ENCODE measurements at places on chromosomes 5 and 9.
A peak's percentile ranks its signal among the peaks of the same experiment; 100 is the strongest.

- no peak overlapping the region for H3K27ac ChIP-seq
- no peaks in the 10 kb centered on the region for H3K27me3 ChIP-seq
- no peak for DNase-seq
- H3K4me3 ChIP-seq = no peak overlapping the region
These were observed 27.1 kb downstream of the CYSTM1 start for GRCh38 chr5:140202078-140202477.

DNA sequence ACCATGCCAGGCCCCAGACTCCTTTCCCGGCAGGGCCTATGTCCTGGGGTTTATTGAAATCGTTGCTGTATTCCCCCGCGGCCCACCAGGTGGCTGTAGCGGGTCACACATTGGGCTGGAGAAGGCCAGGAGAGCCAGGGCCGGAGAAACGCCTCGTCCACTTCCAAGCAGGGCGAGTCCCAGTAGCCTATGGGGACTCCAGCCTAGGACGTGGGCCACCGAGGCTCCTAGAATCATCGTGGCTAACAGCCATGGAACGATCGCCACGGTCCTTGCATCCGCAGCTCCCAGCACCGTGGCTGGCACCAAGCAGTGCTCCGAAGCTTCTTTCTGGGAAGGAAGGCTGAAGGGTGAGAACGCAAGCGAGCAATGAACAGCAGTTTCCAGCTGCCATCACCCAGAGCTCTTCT is 87.7 kb downstream of the ENTREP1 start:
- no peaks in the 10 kb centered on the region for H3K27me3 ChIP-seq
- H3K4me1 ChIP-seq = no peaks in the 10 kb centered on the region
- no peak overlapping the region for H3K27ac ChIP-seq

DNA sequence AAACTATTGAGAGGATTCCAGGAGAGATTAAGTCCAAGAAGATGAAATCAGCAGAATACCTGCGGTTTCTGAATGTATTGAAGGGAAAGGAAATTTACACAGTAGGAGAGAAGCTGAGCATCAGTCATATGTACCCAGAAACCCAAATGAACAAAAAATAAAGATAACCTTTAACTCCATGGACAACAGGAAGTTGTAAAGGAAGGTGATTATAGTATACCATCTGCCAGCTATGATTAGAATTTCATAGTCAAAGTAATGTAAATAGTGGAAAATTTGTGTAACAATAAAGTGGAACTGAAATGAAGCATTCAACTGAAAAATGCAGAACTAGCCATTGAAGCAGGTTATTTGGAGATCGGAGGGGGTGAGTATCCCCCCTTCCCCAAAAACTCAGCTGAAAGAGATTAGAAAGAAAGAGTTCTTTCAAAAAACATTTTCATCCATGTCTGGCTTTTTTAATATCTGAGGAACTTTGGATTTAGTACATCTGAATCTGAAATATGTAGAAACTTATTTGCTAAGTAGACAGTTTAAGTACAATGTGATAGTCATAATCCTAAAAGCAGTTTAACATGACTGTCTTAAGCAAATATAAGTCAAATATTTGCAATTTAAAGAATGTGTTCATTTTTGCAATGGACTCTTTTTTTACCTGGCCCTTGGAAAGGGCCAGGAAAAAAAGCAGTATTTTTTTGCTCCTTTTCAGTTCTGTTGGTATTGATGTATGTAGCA is 58.4 kb downstream of the APC start:
- H3K27ac ChIP-seq = no peak overlapping the region
- H3K27me3 ChIP-seq = no peaks in the 10 kb centered on the region
- H3K4me1 ChIP-seq = no peaks in the 10 kb centered on the region

DNA sequence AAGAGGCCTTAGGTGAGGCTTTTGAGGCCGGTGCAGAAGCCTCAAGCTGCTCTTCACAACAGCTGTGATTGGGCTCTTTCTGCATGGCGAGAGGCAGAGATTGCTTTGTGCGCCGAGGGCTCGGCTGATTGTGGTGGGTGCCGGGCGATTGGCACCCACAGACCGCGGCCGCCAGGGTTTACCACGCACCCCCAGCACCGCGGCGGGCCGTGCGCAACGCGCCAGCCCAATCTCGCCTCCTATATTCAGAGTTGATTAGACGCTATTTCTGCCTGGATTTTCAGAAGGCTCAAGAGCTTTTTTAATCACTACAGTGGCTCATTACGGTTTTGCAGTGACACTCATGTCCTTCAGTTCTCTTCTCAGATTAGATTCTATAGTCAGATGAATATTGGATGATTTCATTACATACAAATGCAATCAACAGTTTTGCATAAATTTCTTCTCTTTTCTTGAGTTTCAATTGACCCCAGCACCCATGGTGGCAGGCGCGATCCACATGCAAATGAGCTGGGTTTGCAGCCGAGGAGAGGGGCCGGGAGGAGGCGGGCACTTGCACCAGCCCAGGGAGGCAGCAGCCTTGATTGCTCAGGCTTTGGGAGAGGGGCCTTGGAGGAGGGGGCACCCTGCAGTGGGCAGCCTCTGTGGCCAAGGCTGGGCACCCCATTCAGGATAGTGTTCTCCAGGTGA is 33.8 kb upstream of the PTGS1 start:
- peak overlapping the region; percentile 34 for H3K4me3 ChIP-seq
- H3K36me3 ChIP-seq = no peaks in the 10 kb centered on the region
- no peak for DNase-seq
- no peaks in the 10 kb centered on the region for H3K4me1 ChIP-seq
- no peak overlapping the region for H3K27ac ChIP-seq

- H3K27me3 ChIP-seq = no peaks in the 10 kb centered on the region
- H3K27ac ChIP-seq = no peak overlapping the region
- no peaks in the 10 kb centered on the region for H3K4me1 ChIP-seq
These were observed 130.1 kb downstream of the GAPVD1 start for GRCh38 chr9:125391704-125392103.

GRCh38 chr9:522190-522589 is 307.5 kb downstream of the DOCK8 start:
- no peaks in the 10 kb centered on the region for H3K4me1 ChIP-seq
- H3K27ac ChIP-seq = no peak overlapping the region
- no peak for DNase-seq
- H3K27me3 ChIP-seq = no peaks in the 10 kb centered on the region
- H3K4me3 ChIP-seq = no peak overlapping the region

DNA sequence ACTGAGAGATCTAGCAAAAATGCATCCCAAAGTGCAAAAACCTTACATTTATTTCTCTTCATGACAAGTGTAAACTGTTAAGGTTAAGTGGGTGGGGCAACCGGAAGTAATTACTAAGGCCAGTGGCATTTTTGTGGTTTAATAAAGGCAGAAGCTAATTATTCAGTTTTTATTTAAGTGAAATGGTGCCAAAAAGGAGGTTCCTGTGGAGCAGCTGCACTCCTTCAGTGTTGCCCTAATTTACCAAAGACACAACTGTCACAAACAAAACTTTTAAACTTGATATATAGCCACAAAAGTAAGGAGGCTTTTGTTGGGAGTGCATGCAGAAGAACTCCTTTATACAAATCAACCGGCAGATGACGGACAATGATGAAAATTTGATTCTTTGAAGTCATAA is 81.6 kb downstream of the NDUFS4 start:
- H3K4me3 ChIP-seq = no peak overlapping the region
- H3K4me1 ChIP-seq = no peaks in the 10 kb centered on the region
- DNase-seq = no peak
- H3K36me3 ChIP-seq = no peaks in the 10 kb centered on the region

DNA sequence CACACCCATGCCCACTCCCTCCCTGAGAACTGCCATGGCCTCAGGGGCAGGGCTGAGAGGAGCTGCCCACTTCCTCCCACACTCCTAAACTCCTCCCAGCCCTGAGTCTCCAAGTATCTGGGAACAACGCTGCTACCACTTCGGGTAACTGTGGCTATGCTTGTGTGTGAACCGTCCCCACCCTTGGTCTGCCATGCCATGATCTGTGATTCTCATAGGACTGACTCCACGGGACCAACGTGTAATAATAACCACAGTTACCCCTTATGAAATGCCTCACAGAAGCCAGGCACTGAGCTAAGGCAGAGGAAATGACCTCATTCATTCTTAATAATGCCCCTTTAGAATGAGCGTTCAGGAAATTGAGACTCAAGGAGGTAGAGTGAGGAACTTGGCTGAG is 103.9 kb upstream of the SMIM23 start:
- H3K4me1 ChIP-seq = no peaks in the 10 kb centered on the region

DNA sequence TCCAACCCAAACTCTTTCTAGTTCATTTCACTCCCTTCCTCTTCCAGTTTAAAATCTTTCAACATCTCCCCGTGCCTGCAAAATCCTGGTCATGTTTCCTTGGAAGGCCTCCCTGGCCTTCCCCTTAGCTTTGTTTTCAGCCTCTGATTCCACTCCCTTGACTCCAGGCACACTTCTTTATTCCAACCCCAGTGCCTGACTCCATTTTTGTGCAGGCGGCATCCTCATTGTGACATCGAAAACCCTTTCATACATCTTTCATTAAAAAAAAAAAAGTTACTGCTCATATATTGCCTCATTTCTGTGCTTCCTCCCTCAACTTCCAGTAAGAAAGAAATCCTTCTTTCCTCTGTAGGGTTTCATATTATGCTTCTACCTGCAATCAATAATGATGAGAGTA is 7.1 kb upstream of the TNFSF8 start:
- H3K4me1 ChIP-seq = no peaks in the 10 kb centered on the region
- no peak overlapping the region for H3K27ac ChIP-seq
- no peaks in the 10 kb centered on the region for H3K36me3 ChIP-seq
- no peak overlapping the region for H3K4me3 ChIP-seq
- H3K27me3 ChIP-seq = no peaks in the 10 kb centered on the region

DNA sequence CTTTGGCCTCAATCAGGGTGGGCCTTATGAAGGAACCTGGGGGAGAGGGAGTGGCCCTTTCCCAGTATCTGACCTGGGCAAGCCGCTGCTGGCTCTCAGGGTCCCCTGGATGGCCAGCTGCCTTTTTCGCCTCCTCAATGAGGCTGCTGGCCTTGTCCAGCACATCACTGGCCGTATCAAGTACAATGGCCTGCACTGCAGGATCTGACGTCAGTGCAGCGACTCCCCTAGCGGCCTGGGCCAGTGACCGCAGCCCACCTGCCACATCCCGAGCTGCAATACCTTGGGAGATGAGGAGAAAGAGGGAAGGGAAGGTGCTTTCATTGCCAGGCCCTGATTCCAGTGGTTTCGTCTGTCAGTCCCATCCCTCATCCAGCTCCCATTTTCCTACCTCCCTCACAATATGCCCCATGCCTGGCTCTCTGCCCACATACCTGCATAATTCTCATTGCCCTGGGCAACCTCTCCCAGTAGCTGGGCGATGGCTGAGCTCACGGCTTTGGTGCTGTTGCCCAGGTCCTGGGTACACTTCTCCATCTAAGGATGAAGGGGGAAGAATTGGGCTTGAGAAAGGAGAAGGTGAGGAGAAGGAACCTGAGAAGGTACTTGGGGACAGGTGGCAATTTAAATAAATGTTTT is 19.1 kb downstream of the TLN1 start:
- peaks cover 4% of the 10 kb centered on the region for H3K36me3 ChIP-seq
- no peak for DNase-seq
- no peaks in the 10 kb centered on the region for H3K27me3 ChIP-seq
- no peak overlapping the region for H3K27ac ChIP-seq
- no peak overlapping the region for H3K4me3 ChIP-seq

DNA sequence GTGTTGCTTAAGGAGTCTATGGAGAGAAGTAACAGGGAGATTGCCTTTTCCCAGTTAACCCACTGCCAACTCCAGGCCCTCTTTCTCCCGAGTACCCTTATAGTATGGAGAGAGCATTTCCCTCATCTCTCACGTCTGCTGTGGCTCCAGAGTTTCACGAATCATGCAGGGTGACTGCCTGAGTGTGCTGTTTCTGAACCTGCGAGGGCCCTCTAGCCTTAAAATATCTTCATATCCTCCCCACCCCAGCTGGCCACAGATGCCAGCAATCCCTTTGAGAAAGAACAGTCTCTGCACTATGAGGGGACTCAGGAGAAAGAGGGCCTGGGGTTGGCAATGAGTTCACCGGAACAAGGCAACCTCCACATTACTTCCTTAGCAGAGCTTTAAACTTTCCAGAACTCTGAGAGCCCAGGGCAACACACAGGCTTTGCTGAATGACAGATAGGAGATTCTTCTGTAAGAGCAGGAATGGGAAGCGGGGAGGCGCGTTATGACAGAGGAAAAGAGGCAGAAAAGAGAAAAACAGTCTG is 81.6 kb upstream of the ANKH start:
- DNase-seq = no peak
- H3K4me1 ChIP-seq = no peaks in the 10 kb centered on the region
- H3K36me3 ChIP-seq = no peaks in the 10 kb centered on the region
- H3K27ac ChIP-seq = no peak overlapping the region
- no peaks in the 10 kb centered on the region for H3K27me3 ChIP-seq

- H3K4me3 ChIP-seq = peak overlapping the region; percentile 64
- H3K27ac ChIP-seq = no peak overlapping the region
- 0 out of 2 replicates have a peak, but pooled peaks cover 6% of the 10 kb centered on the region for H3K4me1 ChIP-seq
These were observed 79.5 kb upstream of the HTR4 start for GRCh38 chr5:148733601-148734438.

GRCh38 chr5:53084546-53085255 is 24.9 kb downstream of the MOCS2 start:
- no peak overlapping the region for H3K4me3 ChIP-seq
- DNase-seq = no peak
- H3K36me3 ChIP-seq = no peaks in the 10 kb centered on the region
- peaks cover 23% of the 10 kb centered on the region for H3K27me3 ChIP-seq

- DNase-seq = no peak
- no peak overlapping the region for H3K27ac ChIP-seq
- H3K4me1 ChIP-seq = peaks cover 18% of the 10 kb centered on the region
- no peaks in the 10 kb centered on the region for H3K27me3 ChIP-seq
- H3K4me3 ChIP-seq = no peak overlapping the region
These were observed 267.7 kb upstream of the RASA1 start for GRCh38 chr5:86999951-87000350.

DNA sequence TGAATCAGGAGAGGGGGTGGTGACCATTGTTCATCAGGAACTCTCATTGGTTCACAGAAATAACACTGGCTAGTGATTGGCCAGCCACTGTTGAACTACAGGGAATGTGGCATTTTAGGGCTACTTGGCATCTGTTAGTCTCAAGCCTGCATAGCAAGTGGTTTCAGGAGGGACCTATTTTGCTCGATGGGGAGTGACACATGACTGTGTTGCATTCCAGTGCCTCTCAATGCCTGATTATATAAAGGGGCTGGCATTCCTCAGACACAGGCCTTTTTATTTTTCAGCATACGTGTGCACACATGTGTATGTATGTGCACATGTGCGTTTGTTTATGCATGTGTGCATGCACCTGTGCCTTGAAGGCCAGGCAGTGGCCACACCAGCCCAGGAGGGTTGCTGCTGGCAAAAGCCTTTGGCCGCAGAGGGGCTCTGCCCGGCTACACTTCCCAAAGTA is 23.2 kb downstream of the FGD3 start:
- no peak overlapping the region for H3K27ac ChIP-seq
- peaks cover 14% of the 10 kb centered on the region for H3K4me1 ChIP-seq
- H3K36me3 ChIP-seq = no peaks in the 10 kb centered on the region
- H3K4me3 ChIP-seq = no peak overlapping the region

GRCh38 chr9:134618163-134618832 is 23.3 kb upstream of the COL5A1 start:
- H3K4me3 ChIP-seq = no peak overlapping the region
- no peaks in the 10 kb centered on the region for H3K4me1 ChIP-seq
- no peak for DNase-seq
- no peaks in the 10 kb centered on the region for H3K36me3 ChIP-seq
- no peak overlapping the region for H3K27ac ChIP-seq
- H3K27me3 ChIP-seq = peaks cover 93% of the 10 kb centered on the region

GRCh38 chr9:90724880-90725279 is 76.7 kb upstream of the SYK start:
- no peaks in the 10 kb centered on the region for H3K36me3 ChIP-seq
- DNase-seq = no peak
- peaks cover 14% of the 10 kb centered on the region for H3K4me1 ChIP-seq
- H3K27me3 ChIP-seq = no peaks in the 10 kb centered on the region

Data from MM.1S (cell line).